ENCODE measurements at places on chromosomes 3 and 15. TPM values are rescaled to one million over a fixed set of nuclear protein-coding genes. Genes with fewer than 3 reads are reported as not detected.

CKMT1B gene
- total RNA-seq, result not detected

- H3K27me3 ChIP-seq, result no peaks in the 10 kb centered on the region
- H3K36me3 ChIP-seq, result no peaks in the 10 kb centered on the region
- H3K27ac ChIP-seq, result no peak overlapping the region
- no peak overlapping the region for H3K4me3 ChIP-seq
- DNase-seq, result no peak
Observed at GRCh38 chr15:83612898-83613635, 40.9 kb upstream of the ADAMTSL3 start.

- H3K27ac ChIP-seq, result no peak overlapping the region
- no peaks in the 10 kb centered on the region for H3K36me3 ChIP-seq
- DNase-seq, result no peak
- H3K4me3 ChIP-seq, result no peak overlapping the region
Observed at GRCh38 chr15:52289629-52290081, 5.9 kb downstream of the MYO5C start.

DNA sequence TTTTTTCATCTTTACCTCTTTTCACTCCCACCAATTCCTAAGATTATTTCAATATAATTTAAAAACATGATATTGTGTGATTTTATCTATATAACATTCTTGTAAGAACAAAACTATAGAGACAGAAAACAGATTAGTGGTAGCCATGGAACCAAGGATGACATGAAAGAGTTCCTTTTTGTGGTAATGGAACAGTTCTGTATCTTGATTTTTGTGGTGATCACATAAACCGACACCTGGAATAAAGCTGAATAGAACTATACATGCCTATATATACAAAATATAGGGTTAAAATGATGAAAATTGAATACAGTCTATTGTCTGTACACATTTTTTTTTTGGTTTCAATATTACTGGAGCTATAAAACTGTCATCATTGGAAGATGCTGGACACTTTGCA is 945.4 kb downstream of the SI start:
- DNase-seq, result no peak
- no peak overlapping the region for H3K4me3 ChIP-seq
- H3K4me1 ChIP-seq, result no peaks in the 10 kb centered on the region
- H3K27ac ChIP-seq, result no peak overlapping the region
- H3K36me3 ChIP-seq, result no peaks in the 10 kb centered on the region
